ENCODE measurements at places on chromosomes 4 and X. TPM values are rescaled to one million over a fixed set of nuclear protein-coding genes. Genes with fewer than 3 reads are reported as not detected.

Gene CITED1
- not detected for total RNA-seq

DNA sequence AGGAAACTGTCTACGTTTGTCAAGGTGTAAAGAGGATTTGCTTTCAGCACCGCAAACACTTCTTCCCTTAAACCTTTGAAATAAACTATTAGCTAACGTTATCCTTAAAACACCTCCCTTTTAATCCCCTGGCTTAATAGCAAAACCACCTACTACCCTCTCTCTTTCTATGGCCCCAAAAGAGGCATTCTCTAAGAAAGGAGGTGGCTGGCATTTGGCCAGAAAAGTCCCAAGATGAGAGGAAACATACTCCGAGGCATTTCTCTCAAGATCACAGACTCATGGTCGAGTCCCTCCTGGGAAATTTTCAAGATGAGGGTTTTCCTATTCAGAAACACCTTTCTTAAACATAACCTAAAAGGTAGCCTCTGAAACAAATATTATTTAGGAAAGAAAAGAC is 60.6 kb upstream of the VCX3B start:
- no peaks in the 10 kb centered on the region for H3K4me1 ChIP-seq
- peak overlapping the region; percentile 72 for H3K27ac ChIP-seq
- no peak for DNase-seq

DNA sequence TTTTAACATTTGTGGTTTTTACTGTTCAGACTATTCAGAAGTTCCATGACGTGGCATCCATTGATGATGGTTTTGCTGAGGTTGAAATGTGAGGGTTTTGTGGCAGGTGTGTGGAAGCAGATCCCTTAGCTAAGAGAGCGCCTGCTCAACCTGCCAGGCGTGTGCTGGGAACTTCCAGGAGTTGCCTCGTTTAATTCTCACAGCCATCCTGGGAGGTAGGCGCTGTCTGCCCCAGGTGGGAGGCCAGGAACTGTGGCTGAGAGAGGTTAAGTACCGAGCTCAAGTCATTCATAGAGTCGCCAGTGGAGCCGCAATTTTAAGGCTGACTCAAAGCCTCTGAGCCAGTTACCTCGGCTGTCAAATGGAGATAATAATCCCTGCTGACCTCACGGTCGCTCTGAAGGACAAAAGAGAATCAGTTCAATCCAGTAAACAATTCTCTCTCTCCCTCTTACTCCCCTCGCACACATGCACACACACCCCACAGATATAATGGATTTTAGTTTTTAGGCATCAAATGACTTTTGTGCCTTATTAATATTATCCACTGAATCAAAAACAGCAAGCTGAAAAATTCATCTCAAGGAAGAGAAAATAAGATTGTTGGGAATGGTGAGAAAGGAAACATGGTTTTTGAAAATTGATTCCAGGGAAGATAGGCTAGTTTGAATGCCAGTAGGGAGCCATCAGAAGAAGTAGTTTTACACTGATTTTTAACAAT is 171.3 kb downstream of the PTTG2 start:
- peaks cover 36% of the 10 kb centered on the region for H3K36me3 ChIP-seq
- H3K4me1 ChIP-seq: peaks cover 5% of the 10 kb centered on the region
- DNase-seq: no peak
- no peaks in the 10 kb centered on the region for H3K27me3 ChIP-seq

DNA sequence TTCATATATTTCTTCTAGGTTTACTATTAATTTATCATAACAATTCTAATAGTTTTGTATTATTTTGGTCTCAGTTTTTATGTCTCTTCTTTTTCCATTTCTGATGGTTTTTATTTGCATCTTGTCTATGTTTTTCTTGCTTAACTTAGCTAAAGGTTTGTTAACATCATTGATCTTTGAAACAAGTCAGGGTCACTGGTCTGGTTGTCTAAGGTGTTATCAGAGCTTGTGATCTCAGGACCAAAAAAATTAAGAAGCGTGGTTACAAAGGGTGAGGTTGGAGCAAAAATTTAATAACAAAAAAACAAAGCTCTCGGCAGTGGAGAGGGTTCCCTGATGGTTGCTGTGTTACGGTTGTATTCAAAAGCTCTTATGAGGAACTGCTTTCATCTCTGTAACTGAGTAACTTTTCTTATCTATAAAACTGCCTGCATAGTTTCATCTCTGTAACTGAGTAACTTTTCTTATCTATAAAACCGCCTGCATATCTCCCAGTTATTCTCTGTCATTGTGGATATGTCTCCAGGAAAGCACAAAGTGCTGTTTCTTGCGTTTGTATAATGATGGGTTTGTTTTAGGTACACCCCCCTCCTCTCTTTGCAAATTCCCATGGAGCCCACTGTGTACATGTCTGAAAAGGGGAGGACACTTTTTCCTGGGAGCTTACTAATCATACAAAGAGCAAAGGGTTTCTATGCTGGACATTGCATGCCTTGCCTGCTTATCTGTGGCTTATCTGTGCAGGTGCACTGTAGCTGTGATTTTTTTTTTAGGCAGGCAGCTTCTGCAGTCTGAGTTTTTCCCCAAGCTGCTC is 62.4 kb upstream of the UGT2B15 start:
- no peak overlapping the region for H3K4me3 ChIP-seq
- H3K4me1 ChIP-seq: no peaks in the 10 kb centered on the region
- DNase-seq: no peak
- H3K36me3 ChIP-seq: no peaks in the 10 kb centered on the region
- no peaks in the 10 kb centered on the region for H3K27me3 ChIP-seq
- no peak overlapping the region for H3K27ac ChIP-seq

Gene ASB12
- total RNA-seq: 35.9 TPM

- no peaks in the 10 kb centered on the region for H3K4me1 ChIP-seq
- no peak for DNase-seq
- H3K36me3 ChIP-seq: no peaks in the 10 kb centered on the region
Observed at GRCh38 chr4:72286185-72286584, 254.4 kb downstream of the NPFFR2 start.

- no peak for DNase-seq
- no peak overlapping the region for H3K27ac ChIP-seq
- no peak overlapping the region for H3K4me3 ChIP-seq
- H3K36me3 ChIP-seq: no peaks in the 10 kb centered on the region
Observed at GRCh38 chr4:154305616-154306015, 186.0 kb downstream of the DCHS2 start.

DNA sequence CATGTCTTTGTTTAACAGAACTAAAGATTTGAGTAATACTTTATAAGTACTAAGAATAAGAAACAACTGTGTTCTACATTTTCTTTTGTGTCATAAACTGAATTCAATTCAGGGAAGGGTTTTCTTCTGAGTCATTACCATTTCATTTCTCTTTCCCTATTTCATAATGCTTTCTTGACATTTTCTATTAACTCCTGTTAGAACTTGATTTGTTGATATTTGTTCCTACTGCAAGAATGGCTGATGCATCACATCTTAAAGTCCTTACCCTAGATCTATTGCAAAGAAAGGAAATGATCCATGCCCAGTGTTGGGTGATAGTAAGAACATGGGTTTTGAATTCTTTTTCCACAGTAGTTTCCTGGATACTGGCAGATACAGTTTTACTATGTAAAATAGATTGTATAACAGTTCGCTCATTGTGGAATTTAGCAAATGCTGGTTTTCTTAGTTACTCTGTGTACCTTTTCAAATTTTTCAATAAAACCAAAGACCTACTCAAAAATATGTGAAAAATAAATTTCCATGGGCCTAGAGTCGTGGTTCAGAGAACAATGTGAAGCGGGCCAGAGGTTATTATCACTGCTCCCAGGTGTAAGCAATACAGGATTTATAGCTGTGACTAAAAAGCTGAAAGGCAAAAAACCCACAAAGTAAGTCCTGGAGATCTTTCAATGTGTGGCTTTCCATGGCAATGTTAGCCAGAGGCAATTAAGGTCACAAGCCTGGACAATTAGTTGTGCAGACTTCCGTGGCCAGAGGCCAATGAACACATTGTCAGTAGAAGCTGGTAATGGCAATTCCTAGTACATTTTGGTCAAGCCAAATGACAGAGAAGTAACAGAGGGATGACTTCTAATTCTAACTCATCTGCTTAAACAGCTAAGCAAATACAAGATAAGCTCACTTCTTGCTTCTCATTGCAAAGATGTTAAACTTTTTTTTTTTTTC is 127.3 kb upstream of the FAT4 start:
- no peaks in the 10 kb centered on the region for H3K36me3 ChIP-seq
- H3K27ac ChIP-seq: no peak overlapping the region
- H3K27me3 ChIP-seq: no peaks in the 10 kb centered on the region
- no peak overlapping the region for H3K4me3 ChIP-seq
- DNase-seq: no peak

Gene SPATA18
- total RNA-seq: 1.6 TPM

DNA sequence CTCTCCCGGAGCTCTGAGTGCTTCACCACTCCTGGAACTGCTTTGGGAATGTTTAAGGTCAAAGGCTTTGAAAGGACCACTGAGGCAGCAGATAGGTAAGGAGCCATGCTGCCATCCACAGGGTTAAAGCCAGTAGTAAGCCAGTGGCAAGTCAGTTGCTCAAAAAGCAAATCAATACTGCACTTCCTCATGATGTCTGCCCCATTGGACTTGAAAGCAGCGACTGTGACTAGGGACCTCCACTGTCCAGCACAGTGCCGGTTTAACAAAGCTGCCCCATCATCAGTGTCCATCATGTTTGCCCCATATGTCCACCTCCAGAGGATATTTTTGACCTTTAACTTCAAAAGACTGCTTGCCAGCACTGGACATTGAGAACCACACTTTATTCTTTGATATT is 49.9 kb upstream of the FGF13 start:
- H3K4me3 ChIP-seq: no peak overlapping the region
- no peaks in the 10 kb centered on the region for H3K36me3 ChIP-seq
- no peaks in the 10 kb centered on the region for H3K27me3 ChIP-seq
- DNase-seq: no peak

Gene H2BW2
- not detected for total RNA-seq

DNA sequence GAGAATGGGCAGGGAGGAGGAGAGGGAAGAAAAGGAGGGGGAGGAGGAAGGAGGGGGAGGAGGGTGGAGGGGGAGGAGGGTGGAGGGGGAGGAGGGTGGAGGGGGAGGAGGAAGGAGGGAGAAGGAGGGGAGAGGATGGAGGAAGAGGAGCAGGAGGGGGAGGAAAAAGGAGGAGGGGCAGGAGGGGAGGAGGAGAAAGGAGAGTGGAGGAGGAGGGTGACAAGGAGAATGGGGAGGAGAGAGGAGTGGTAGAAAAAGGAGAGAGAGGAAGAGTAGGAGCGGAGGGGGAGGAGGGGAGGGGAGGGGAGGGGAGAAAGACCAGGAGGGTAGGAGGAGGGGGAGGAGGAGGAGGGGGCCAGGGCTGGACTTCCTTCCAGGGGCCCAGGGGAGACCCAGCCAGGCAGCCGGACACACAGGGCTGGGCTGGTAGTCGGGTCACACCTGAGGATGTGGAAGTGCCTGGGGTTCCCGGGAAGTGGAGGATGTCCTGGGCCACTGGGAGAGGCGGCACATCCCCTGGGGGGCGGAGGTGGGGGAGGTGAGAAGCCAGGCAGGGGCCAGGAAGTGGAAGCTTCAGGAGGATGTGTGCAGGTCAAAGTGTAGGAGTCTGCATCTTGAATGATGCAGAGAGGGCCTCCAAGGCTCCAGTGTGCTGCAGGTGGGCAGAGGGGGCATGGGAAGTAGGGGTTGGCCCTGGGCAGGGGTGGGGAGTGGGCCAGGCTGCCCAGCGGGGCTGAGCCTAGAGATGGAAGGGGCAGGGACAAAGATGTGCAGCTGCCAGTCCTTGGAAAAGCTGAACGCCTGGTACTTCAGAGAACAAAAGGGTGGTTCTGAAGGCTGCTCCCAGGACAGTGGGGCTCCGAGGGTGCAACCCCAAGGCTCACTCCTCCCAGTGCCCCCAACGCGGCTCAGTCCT is 18.8 kb downstream of the IL3RA start:
- no peaks in the 10 kb centered on the region for H3K27me3 ChIP-seq
- no peaks in the 10 kb centered on the region for H3K36me3 ChIP-seq
- H3K27ac ChIP-seq: no peak overlapping the region
- no peaks in the 10 kb centered on the region for H3K4me1 ChIP-seq

- H3K27me3 ChIP-seq: no peaks in the 10 kb centered on the region
- no peak overlapping the region for H3K27ac ChIP-seq
- H3K4me1 ChIP-seq: peaks cover 6% of the 10 kb centered on the region
- no peak overlapping the region for H3K4me3 ChIP-seq
- no peaks in the 10 kb centered on the region for H3K36me3 ChIP-seq
Observed at GRCh38 chrX:150455215-150455608, 92.1 kb downstream of the MAMLD1 start.

Gene CSAG1
- not detected for total RNA-seq

Gene PAGE2
- total RNA-seq: not detected

Gene PARM1
- 9.3 TPM for total RNA-seq

DNA sequence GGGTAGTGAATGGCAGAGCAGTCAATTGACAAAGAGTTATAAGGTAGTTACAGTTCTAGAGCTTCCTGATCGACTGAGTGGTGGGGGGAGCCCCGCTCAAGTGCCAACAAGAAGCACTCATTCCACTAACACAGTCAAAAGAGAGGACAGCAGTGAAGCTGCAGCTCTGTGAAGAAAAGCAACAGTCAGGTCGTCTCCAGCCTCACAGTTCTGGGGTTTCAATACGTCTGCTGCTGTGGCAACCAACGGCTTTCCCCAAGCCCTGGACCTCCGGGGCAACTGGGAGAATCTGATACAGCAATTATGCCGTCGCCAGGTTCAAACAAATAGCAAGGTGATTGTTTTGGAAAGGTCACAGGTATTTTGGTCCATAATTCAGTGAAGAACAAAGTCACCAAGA is 30.8 kb downstream of the GPM6B start:
- H3K27ac ChIP-seq: no peak overlapping the region
- no peaks in the 10 kb centered on the region for H3K4me1 ChIP-seq
- H3K4me3 ChIP-seq: no peak overlapping the region
- H3K36me3 ChIP-seq: no peaks in the 10 kb centered on the region
- no peak for DNase-seq
- H3K27me3 ChIP-seq: no peaks in the 10 kb centered on the region

GRCh38 chr4:55485821-55486220 is 60.9 kb downstream of the CLOCK start:
- peaks cover 34% of the 10 kb centered on the region for H3K36me3 ChIP-seq
- no peak for DNase-seq
- H3K27ac ChIP-seq: no peak overlapping the region

DNA sequence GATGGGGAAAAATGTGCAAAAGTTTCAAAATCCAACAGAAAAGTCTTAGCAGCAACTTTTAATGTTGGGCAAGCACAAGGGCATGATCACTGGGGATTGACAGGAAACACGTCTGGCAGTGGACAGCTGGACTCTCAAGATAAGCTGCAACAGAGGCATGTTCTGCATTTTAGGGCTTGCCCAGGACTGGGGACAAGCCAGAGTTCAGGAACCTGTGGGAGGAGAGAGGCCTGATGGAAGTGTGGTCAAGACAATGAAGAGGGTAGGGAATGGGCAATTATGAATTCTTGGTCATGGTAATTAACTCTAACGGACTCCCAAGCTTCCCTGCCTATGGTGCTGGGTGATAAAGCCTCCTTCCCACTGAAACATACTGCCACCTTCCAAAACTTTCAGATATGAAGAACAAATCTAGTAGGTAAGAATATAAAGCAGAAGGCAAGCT is 48.4 kb downstream of the ANXA3 start:
- no peaks in the 10 kb centered on the region for H3K27me3 ChIP-seq
- no peak for DNase-seq
- no peaks in the 10 kb centered on the region for H3K36me3 ChIP-seq
- H3K27ac ChIP-seq: no peak overlapping the region
